ENCODE measurements at places on chromosomes 4 and X.

- no peak for DNase-seq
Measured at GRCh38 chr4:173958445-173958844, 325.0 kb downstream of the FBXO8 start.

DNA sequence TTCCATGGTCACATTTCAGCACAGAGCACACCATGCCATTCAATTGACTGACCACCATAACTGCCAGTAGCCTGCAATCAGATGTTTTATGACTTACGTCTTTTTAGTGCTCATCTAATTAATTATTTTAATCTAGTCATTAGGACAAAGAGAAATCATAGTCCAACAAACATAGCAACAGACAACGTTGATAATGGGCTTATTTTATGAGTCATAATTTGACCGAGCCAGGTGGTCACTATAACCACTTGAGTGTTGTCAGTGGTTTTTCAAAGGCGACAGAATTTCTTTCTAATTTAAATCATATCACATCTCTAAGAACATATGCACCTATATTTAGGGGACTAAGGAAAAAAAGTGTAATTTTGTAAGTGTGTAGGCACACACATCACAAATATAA lies 1.9 kb downstream of the SEC24D start:
- no peak for DNase-seq

GRCh38 chrX:150238632-150239382 lies 124.3 kb upstream of the MAMLD1 start:
- DNase-seq, result no peak

DNA sequence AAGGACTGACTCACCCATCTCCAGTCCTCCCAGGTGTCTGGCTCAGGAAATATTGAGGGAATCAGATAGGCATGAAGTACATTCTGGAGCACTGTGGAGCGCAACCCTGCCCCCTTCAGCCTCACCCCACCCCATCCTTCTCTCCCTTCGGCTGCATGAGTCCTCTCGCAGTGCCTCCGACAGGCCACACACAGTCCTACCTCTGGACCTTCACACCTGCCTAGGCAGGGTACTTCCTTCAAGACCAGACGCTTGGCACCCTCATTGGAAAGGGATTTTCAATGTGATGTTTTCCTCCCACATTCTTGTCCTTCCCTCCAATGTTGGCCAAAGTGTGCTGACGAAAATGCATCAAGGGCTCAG lies 26.8 kb upstream of the PPP2R2C start:
- no peak for DNase-seq

All from activated CD8-positive, alpha-beta memory T cell treated with anti-CD3 and anti-CD28 coated beads for 48 hours (primary cell).